ENCODE measurements at places on chromosomes 1 and 21.

DNA sequence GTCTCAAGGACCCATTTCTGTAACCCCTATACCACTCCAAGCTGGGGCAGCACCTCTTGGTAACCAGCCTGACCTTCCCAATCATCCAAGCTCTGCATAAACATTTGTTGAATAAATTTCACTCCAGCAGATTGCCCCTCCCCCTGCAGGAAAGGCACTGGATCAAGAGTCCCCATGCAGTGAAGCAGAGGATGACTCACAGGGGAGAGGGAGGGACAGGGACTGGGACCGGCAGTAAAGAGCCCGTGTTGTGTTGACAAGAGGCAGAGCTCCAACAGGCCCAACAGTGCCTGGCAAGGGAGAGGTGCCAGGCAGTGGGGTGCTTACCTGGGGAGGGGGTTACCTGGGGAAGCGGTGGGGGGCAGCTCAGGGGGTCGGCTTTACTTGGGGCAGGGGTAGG, 32.3 kb downstream of the SLC9A1 start:
- no peak for DNase-seq

- DNase-seq = no peak
Measured at GRCh38 chr1:93565496-93566206, 116.0 kb downstream of the BCAR3 start.

- DNase-seq = no peak
Measured at GRCh38 chr1:2108213-2108876, 58.1 kb downstream of the PRKCZ start.

- no peak for DNase-seq
Measured at GRCh38 chr21:44934276-44934675, 5.6 kb upstream of the SLX9 start.

GRCh38 chr1:230957580-230957989, 21.1 kb downstream of the TTC13 start:
- DNase-seq = no peak

- DNase-seq = no peak
Measured at GRCh38 chr1:186781730-186782129, 47.0 kb upstream of the PLA2G4A start.

- no peak for DNase-seq
Measured at GRCh38 chr1:197184190-197184589, 37.7 kb upstream of the ASPM start.

- DNase-seq = no peak
Measured at GRCh38 chr1:18009055-18009454, 98.5 kb upstream of the IGSF21 start.

DNA sequence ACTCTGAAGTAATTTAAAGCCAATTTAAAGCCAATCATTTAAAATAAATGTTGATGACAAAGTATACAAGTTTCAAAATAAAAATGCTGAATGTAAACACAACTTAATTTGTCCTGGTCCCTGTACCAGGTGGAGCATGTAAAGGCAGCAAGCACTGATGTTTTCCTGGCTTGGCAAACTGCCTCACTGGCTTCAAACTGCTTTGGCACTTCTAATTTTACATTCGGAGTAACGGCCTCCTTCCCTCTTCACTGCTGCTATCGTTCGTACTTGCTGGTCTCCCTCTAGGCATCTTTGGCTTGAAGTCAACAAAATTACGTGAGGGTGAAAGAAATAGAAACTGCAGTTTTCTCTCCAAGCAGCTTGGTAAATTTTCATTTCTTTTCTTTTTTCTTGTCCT, 287.9 kb downstream of the LTN1 start:
- DNase-seq = no peak

DNA sequence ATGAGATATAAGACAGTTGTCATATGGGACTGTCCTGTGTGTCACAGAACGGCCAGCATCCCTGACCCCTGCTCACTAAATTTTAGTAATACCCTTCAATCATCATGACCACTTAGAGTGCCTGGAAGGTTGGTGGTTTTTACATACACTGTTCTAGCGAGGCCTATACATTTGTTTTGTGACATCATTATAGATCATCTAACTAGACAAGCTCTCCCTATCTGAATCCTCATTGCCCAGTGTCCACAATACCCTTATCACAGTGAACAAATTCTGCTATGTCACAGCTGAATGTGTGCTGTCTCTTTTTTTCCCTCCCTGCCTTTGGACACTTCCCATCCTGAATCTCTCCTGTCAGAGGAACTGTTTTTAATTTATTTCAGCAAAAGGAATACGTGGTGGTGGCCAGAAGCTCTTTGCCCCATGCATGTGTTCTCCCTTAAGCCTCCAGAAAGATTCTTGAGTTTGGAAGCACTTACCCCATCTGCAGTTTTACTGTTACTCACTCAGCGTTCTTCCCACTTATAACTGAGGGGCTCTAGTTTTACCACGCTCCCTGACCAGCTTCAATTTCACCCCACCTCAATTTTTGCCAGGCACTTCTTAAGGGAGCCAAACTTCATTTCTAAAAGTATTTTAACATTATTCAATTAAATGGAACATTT, 70.3 kb downstream of the OLFML2B start:
- no peak for DNase-seq

Measured in central memory CD4-positive, alpha-beta T cell (primary cell).